ENCODE measurements at places on chromosomes 3 and 15. TPM values are rescaled to one million over a fixed set of nuclear protein-coding genes. Genes with fewer than 3 reads are reported as not detected.

- DNase-seq: peak; percentile 33
Measured at GRCh38 chr3:35707904-35708303, 68.6 kb downstream of the ARPP21 start.

DNA sequence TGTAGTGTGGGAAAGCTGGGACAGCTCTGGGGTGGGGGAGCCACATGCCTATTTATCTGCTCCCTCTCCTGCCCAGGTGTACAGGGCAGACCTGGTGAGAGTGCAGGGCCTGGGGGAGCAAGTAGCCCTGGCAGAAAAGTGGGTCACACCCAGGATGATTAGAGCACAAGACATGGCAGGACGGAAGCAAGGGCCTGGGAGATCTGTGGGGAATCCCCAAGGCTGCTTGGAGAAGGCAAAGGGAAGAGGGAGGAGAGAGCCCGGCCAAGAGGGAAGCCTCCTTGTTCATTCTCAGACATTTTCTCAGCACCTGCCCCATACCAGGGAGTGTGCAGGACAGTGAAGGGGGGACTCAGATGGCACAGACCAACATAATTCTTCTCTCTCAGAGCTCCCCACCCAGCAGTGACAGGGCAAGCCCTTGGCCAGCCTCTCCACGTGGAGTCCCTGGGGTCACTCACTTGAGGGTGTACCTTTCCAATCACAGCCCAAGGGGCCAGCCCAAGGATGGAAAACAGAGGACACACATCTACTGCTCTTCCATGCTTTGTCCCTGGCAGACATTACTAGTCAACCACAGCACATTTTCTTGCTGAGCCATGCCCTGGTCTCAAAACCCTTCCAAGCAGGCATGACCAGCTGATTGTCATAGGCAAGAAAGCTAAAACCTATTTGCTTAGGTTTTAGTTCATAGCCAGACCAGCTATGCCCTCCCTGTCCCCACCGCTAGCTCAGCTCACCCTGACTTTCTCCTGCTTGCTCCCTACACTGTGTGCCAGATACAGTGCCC is 4.9 kb upstream of the DUSP7 start:
- no peak for DNase-seq

The FBXW12 gene
- not detected for total RNA-seq

GRCh38 chr3:195921334-195921791 is 13.0 kb upstream of the TNK2 start:
- no peak for DNase-seq

DNA sequence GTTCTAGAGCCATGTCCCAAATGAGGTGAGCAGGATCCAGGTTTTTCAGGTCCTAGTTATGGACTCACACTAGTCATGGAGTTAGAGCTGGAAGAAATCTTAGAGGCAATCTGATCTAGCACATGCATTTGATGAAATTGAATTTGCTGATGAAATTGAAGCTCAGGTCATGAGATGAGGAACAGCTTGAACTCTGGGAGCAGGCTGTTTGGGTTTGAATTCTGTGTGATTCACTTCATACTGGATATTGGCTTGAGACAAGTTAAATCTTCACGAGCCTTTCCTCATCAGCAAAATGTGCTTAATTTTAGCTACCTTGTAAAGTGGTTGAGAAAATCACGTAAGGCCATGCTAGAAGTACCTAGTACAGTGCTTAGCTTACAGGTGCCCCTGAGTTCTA is 33.5 kb upstream of the PARL start:
- no peak for DNase-seq

The CFAP20DC gene
- 2.7 TPM for total RNA-seq

The TRANK1 gene
- 10.9 TPM for total RNA-seq

GRCh38 chr3:111582120-111582474 is 13.0 kb downstream of the ZBED2 start:
- DNase-seq: peak; percentile 48

DNA sequence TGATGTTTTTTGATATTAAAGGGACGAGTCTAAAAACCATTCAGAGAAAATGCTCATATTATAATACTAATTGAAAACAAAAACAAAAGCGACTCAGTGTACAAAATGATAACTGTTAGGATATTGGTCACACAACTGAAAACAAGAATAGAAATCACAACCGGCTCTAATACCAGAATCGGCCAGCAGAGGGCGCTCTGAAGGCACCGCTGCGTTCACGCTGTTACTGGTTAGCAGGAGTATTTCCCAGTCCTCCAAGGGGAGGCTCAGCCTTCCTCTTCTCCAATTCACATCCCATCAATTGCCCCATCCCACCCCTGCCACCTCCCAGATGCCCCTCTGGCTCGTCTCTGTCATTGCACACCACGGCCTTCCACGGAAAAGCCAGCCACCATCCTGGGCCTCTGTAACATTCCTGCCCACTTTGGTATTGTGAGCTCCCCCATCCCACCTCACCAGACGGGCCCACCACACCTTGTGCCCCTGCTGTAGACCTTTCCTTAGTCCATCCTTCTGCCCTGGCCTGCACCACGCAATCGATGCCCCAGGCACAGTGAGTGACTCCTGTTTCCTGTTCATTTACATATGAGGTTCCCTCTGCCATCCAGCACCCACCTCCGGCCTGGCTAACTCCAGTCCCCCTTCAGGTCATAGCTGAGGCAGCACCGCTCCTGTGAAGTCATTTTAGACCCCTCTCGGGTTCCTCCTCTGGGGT is 8.5 kb downstream of the FAM107A start:
- peak; percentile 89 for DNase-seq

GRCh38 chr15:67033012-67033411 is 32.4 kb upstream of the SMAD3 start:
- peak; percentile 82 for DNase-seq

The CAMK2N2 gene
- not detected for total RNA-seq

GRCh38 chr3:21062831-21063294 is 688.1 kb downstream of the ZNF385D start:
- no peak for DNase-seq

DNA sequence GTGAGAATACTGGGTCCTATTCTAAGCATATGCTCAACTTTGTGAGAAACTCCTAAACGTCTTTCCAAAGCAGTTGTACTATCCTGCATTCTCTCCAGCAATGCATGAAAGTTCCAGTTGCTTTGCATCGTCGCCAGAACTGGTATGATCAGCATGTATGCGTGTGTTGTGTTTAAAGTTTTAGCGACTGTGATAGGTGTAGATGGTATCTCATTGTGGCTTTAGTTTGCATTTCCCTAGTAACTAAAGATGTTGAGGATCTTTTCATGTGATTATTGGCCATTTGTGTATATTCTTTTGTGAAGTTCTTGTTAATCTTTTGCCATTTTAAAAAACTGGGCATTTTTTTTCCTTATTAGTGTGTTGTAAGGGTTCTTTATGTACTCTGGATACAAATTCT is 115.1 kb downstream of the SPATA16 start:
- DNase-seq: no peak

The AHSG gene
- not detected for total RNA-seq

DNA sequence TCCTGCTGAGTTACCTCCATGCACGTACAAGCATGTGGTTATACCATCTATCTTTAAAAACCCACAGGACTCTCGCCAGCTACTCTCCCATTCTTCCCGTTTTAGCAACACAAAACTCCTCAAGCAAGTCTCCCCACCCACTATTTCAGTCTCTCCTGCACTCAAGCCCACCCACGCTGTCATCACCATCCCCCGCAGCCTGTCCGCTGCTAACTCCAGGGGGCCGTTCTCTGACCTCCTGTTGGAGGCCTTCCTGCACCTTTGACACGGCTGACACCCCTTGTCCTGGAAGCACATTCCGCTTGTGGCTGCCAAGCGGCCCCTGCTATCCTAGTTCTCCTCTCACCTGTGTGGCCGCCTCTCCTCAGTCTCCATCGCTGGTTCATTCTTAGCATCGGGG is 7.5 kb upstream of the PCSK6 start:
- no peak for DNase-seq

The LRRN1 gene
- total RNA-seq: 0.49 TPM

DNA sequence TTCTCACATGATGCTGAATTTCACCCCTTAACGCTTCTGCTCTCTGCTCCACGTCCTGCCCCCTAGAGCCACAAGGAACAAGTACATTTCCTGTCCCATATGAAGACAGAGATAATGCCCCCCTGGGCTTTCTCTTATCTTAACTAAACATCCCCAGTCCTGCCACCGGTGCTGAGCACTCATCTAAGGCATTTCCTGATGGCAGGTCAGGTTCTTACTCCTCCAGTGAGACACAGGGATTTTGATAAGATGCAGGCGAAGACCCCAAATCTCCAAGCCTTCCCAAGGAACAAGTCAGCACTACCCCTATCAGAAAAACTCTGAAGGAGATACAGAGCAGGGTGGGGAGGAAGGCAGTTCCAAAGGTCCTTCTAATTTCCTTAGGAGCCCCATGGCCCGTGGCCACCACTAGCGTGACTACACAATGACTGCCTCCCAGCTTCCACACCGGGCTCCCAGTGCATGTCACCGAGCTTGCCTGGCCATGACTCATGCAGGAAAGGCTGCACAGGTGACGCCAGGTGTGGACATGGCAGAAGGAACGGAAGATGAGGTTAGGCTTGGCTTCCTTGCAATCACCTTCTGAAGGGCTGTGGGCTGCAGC is 152.9 kb downstream of the XXYLT1 start:
- DNase-seq: no peak

- DNase-seq: no peak
Measured at GRCh38 chr3:150710097-150710496, 6.4 kb upstream of the ERICH6 start.

Measured in activated naive CD4-positive, alpha-beta T cell treated with anti-CD3 and anti-CD28 coated beads for 36 hours (primary cell).